ENCODE measurements at places on chromosomes 5 and 9.

- DNase-seq = no peak
Measured at GRCh38 chr9:77677957-77678535, 29.9 kb upstream of the GNA14 start.

GRCh38 chr5:10635257-10635866, 71.5 kb downstream of the ANKRD33B start:
- DNase-seq = peak; percentile 31

GRCh38 chr5:97797994-97798451, 615.0 kb upstream of the RIOK2 start:
- DNase-seq = no peak

- no peak for DNase-seq
Measured at GRCh38 chr9:39588500-39589137, 233.2 kb downstream of the SPATA31A1 start.

DNA sequence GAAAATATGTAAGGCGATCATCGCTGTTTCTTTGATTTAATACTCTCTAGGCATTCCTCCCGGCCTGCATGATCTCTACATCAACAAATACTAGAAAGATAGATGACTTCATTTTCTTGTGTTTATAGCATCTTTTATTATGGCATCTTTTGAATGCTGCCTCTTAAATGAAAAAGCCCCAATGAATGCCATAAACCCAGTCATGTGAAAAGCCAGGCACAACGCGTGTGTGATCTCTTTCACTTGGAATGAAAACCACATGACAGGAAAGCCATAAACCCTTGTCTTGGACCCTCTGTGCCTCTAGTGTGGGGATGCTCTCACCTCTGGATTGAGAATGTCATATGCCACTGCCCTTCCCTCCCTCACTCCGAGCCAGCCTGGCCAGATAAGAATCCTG, 476.2 kb downstream of the SEMA5A start:
- DNase-seq = no peak

DNA sequence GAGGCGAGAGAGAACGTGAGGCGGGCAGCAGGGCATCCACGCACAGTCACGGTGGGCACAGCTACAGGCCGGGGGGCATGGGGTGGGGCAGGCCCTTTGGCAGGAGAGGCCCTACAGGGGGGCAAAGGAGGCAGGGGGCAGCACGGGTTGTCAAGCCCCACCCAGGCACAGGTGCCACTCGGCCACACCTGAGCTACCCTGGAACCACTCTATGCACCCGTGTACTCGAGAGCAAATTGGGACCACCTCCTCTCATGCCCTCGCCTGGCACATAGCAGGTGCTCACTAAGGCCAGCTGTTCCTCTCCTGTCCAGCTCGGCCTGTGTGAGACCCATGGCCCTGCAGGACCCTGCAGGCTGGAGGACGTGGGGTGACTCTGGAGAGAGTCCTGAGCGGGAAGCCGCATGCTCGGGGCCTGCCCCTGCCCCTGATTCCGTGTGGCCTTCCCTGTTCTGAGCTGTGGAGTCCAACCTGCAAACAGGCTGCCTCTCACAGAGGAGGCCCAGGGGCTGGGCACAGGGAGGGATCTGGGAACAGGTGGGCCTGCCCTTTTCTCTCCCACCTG, 31.4 kb upstream of the SARDH start:
- no peak for DNase-seq

- DNase-seq = no peak
Measured at GRCh38 chr9:113992276-113992951, 85.7 kb downstream of the AMBP start.

DNA sequence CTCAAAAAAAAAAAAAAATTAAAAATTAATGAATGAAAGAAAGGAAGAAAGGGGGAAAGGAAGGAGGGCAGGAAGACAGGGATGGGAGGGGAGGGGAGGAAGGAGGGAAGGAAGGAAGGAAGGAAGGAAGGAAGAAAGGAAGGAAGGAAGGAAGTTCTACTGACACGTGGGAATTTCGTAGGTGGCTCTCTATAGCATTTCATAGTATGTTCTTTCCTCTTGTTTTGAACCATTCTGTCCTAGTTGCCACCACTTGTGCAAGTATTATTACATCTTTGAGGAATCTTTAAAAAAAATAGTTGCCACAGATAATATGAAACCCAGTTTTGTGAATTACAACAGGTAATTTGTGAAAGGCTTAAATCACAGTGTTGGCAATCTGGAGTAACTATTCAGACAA, 253.8 kb downstream of the BNC2 start:
- DNase-seq = no peak

GRCh38 chr9:120985819-120986222, 59.2 kb upstream of the TRAF1 start:
- DNase-seq = no peak

DNA sequence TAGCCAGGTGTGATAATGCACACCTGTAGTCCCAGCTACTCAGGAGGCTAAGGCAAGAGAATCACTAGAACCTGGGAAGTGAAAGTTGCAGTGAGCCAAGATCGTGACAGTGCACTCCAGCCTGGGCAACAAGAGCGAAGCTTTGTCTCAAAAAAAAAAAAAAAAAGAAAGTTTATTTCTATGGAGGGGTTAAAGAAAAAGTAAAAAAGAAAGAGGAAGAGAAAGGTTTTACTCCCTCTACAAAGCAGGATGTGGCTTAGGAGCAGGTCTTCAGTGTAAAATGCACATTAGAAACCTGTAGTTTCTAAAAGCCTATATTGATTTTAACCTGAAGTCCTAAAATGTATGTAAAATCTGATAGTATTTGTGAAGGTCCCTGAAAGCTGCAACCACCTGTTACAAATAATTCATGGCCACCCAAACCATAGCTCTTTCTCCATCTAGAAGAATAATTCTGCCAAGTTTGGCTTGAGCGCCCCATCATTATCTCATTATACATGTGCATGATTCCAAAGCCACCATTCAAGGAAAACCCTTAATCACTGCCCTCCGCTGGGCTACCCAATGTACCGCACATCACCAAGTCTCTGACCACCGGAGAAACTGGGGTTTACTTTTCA, 3.4 kb downstream of the FNBP1 start:
- peak; percentile 38 for DNase-seq

DNA sequence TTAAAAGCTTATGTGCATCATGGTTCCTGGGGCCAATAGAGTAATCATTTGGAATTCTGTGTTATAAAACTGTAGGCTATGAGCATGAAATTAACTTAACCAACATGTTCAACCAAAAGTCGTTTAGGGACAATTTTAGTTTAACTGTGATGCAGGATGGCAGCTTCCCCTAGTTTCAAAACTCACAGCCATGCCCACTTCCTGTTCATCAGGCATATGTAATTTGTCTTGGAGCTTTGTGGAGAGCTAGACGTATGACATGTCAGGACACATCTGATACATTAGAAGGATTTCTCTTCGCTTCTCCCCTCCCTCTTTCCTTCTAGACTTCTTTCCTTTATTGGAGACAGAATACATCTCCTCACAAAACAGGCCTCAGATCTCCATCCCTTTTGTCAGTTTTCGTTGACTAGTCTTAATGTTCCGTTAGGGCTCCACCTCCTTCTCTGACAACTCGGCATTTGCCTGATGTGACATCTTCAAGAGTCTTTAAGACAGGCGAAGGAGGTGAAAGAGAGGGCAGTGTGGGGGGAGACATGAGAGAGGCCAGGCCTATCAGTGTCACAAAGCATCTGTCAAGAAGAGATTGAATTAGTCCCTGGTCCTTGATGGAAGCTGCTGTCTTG, 176.0 kb downstream of the MSX2 start:
- DNase-seq = no peak

- no peak for DNase-seq
Measured at GRCh38 chr5:32413466-32414263, 30.9 kb downstream of the ZFR start.

GRCh38 chr5:170885809-170886208, 24.0 kb downstream of the RANBP17 start:
- no peak for DNase-seq

- no peak for DNase-seq
Measured at GRCh38 chr5:36701085-36701698, 94.8 kb downstream of the SLC1A3 start.

DNA sequence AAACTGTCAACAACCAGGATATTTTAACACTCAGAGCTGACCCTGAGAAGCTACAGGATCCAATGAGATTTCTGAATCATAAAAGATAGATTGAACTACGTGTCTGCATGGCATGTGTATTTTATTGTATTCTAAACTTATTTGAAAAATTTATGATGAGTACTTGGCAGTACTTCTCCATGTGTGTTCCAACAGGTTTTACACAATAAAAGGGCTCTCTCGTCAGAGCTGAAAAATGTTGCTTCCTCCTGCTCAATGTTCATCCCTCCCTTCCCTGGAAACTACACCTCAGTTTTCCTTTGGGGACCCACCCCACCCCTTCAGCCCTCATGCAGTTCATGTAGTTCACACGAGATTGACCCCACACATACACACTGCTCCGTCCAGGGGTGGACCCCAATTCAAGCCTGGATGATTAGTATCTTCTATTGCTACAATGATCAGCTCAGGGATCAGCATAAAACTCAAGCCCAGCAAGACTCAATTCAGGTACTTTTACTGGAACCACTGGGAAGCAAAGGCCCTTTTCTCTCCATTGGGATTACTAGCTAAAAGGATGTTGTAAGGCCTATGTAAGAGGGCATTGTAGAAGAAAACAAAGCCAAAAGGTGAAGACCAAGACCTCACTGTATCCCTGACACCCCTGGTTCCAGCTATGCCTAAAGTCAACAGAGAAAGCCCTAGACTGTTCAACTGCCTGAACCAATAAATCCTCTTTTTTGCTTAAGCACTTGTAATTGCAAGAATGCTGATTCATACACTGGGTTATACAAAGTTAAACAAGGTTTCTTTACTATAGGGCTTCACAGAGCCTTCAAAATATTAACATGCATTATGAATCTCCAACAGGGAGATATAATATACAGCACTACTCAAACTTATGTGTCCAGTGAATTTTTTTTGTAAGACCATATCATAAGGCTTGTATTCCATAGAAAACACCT, 112.6 kb downstream of the SAXO1 start:
- no peak for DNase-seq

GRCh38 chr5:85533341-85534047, 1084.2 kb upstream of the COX7C start:
- DNase-seq = no peak

GRCh38 chr5:66306105-66306843, 162.2 kb downstream of the SREK1 start:
- DNase-seq = peak; percentile 15

- no peak for DNase-seq
Measured at GRCh38 chr5:168833936-168834335, 254.8 kb upstream of the PANK3 start.

- no peak for DNase-seq
Measured at GRCh38 chr9:96139592-96140295, 162.2 kb downstream of the HSD17B3 start.

- no peak for DNase-seq
Measured at GRCh38 chr9:37105234-37105633, 15.1 kb upstream of the ZCCHC7 start.

DNA sequence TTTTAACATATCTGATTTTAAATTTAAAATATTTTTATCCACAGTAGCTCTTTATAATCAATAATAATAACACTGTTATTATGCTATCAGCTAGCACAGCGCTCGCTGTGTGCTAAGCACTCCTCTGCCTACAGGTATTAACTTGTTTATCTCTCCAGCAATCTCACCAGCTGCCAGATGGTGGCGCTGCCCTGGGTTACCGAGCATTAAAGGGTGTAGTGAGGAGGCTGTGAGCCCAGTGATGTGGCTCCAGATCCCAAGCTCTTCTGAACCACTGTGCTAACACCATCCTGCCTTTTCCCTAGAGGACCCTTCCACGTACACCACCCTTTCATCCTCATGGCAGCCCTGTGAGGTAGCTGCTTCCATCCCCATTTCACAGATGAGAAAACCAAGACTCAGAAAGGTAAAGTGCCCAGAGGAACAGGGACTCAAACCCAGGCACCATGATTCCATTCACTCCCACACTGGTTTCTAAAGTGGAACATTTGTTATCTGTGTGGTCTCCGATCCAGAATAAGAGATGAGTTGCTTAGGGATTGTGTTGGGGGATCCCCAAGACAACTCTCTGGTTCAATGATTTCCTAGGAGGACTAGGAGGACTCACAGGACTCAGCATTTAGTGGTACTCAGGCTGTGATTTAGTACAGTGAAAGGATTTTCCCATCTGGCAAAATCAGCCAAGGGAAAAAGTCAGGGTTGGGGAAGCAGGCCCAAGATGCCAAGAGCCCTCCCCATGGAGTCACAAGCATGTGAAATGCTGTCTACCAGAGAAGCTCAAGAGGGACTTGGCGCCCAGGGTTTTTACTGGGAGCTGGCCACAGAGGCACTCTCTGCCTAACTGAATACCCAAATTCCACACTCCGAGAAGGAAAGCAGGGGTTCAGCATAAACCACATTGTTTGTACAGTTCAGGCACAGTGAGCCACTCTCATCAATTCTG, 7.0 kb downstream of the IGFBPL1 start:
- no peak for DNase-seq

- DNase-seq = no peak
Measured at GRCh38 chr5:92637247-92637646, 943.8 kb downstream of the NR2F1-AS1 start.

GRCh38 chr9:95517559-95518425, 1.0 kb upstream of the PTCH1 start:
- DNase-seq = no peak

DNA sequence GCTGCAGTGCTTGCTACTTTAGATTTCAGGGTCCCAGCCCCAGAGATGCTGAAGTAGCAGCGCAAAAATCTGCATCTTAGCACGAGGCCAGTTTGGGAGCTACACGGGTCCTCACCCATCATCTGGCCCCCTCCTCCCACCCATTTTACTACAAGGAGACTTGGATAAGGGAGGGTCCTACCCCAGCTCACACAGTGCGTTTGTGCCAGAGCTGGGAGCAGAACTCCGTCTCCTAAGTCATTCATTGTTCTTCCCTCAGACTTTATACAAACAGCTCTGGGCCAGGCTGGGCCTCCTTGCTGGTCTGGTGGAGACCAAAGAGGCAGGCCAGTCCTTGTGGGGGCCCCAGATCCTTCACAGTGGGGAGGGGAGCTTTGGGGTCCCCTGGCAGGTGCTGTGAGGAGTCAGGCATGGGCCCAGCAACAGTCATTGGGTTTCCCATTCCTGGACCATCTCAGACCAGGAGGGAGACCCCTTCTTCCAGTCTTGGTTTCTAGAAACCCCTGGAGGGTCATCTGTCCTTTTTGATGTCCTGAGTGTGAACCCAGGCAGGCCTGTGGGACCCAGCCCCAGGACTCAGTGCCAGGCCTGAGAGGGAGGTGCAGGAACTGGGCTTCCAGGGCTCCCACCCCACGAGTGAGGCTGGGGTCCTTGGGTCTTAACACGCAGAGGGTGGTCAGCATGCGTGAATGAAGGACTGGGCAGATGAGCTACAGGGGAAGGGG, 2.3 kb upstream of the IL17B start:
- DNase-seq = no peak

DNA sequence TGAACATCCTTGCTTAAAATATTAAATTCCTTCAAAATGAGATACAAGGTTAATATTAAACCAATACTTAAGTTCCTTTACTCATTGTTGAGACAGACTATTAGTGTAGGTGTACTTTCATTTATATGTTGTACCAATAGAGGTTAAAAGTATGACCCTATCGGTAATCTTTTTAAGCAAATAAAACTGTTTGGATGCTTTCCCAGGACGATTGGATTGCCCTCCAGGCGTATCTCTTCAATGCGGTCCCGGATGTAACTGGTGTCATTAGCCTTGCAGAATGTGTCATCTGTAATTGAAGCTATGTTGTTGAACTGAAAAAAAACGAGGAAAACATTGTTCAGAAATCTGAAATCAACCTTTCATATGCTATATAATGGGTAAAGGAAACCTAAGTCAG, 18.9 kb downstream of the OGN start:
- no peak for DNase-seq

- no peak for DNase-seq
Measured at GRCh38 chr9:33430942-33431341, 16.5 kb downstream of the AQP3 start.

- DNase-seq = no peak
Measured at GRCh38 chr9:69254223-69254622, 70.8 kb upstream of the ENTREP1 start.
